A375 (cell line): ENCODE measurements at places on chromosomes 7 and 10. TPM values are rescaled to one million over a fixed set of nuclear protein-coding genes. Genes with fewer than 3 reads are reported as not detected.

Gene PKD2L1
- total RNA-seq = not detected in 2 replicates

Gene SPDYE8
- not detected in 2 replicates for total RNA-seq

Gene COL28A1
- 0.03 TPM in 1 of 2 replicates, not detected in the other for total RNA-seq

Gene ERVW-1
- total RNA-seq = not detected in 2 replicates

Gene CNPY1
- not detected in 2 replicates for total RNA-seq

Gene BMPER
- total RNA-seq = 0.04 and 0.37 TPM in 2 replicates

Gene ANTXRL
- not detected in 2 replicates for total RNA-seq

Gene GPC2
- total RNA-seq = 0.72 and 1.2 TPM in 2 replicates

Gene PPP1R17
- total RNA-seq = not detected in 2 replicates

Gene SEM1
- total RNA-seq = 342 and 362 TPM in 2 replicates

Gene ACBD5
- 17.2 and 23.8 TPM in 2 replicates for total RNA-seq

Gene PALD1
- 1.4 and 1.6 TPM in 2 replicates for total RNA-seq

Gene LEP
- not detected in 2 replicates for total RNA-seq

Gene ASB4
- total RNA-seq = not detected in 2 replicates

Gene MUC3A
- total RNA-seq = not detected in 2 replicates

Gene ZNF37A
- total RNA-seq = 10.8 and 12.3 TPM in 2 replicates

Gene DAGLB
- 24.5 and 31.8 TPM in 2 replicates for total RNA-seq

Gene TAX1BP1
- 80.0 and 84.5 TPM in 2 replicates for total RNA-seq

Gene MYH16
- total RNA-seq = 0.87 and 1.7 TPM in 2 replicates

Gene MKI67
- 83.6 and 85.4 TPM in 2 replicates for total RNA-seq

Gene ACTL6B
- not detected in 2 replicates for total RNA-seq

Gene ABCF2
- total RNA-seq = 57.4 and 67.6 TPM in 2 replicates

Gene ZC3HAV1L
- total RNA-seq = 1.5 and 2.3 TPM in 2 replicates

Gene RAPGEF5
- total RNA-seq = 4.4 and 6.5 TPM in 2 replicates

Gene INMT
- 0.11 and 0.42 TPM in 2 replicates for total RNA-seq

Gene TFEC
- total RNA-seq = 0.34 and 0.40 TPM in 2 replicates

Gene SSC4D
- total RNA-seq = 0.64 and 0.75 TPM in 2 replicates

Gene UCN3
- total RNA-seq = not detected in 2 replicates

Gene GPR15LG
- total RNA-seq = not detected in 2 replicates

Gene ALDH18A1
- 81.7 and 83.9 TPM in 2 replicates for total RNA-seq

Gene ELOVL3
- not detected in 2 replicates for total RNA-seq

Gene TSPAN33
- 3.7 and 4.0 TPM in 2 replicates for total RNA-seq

Gene ASZ1
- not detected in 2 replicates for total RNA-seq

Gene MRM2
- total RNA-seq = 42.9 and 48.8 TPM in 2 replicates

Gene SNCG
- total RNA-seq = 8.7 and 10.8 TPM in 2 replicates

Gene APBB1IP
- not detected in 2 replicates for total RNA-seq

Gene PRXL2A
- 28.3 and 33.2 TPM in 2 replicates for total RNA-seq

Gene GATA3
- total RNA-seq = 0.87 and 1.1 TPM in 2 replicates

Gene TLX1
- not detected in 2 replicates for total RNA-seq

Gene GPR26
- total RNA-seq = not detected in 2 replicates

Gene SNX10
- 12.2 and 21.6 TPM in 2 replicates for total RNA-seq

Gene COL1A2
- total RNA-seq = 0.24 TPM in 1 of 2 replicates, not detected in the other

Gene NEURL1
- total RNA-seq = 0.53 and 0.66 TPM in 2 replicates

Gene MEOX2
- total RNA-seq = 45.1 and 52.5 TPM in 2 replicates

Gene OR6V1
- not detected in 2 replicates for total RNA-seq
